ENCODE measurements at places on chromosomes 4 and X.

GRCh38 chr4:173652283-173652931 lies 122.4 kb upstream of the HAND2 start:
- DNase-seq, result no peak

GRCh38 chrX:17377091-17377717 lies 2.2 kb downstream of the NHS start:
- no peak for DNase-seq

GRCh38 chr4:183934761-183935160 lies 29.7 kb downstream of the STOX2 start:
- DNase-seq, result no peak

DNA sequence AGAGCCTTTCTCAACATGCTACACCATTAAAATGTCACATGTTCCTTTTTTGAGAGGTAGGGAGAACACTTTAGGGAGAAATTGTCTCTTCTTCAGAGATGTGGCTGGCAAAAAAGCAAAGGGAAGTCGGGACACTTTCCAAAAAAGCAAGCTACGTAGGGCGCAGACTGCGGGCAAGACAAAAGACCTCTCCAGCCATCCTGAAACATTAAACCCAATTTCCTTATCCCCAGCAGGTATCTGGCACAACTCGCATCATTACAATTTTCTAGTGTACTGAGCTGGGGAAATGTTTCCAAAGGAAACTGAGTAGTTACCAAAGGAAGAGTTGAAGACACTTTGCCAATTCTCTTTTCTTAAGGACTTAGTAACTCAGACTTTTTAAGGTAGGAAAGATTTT lies 116.0 kb downstream of the PACRGL start:
- DNase-seq, result no peak

DNA sequence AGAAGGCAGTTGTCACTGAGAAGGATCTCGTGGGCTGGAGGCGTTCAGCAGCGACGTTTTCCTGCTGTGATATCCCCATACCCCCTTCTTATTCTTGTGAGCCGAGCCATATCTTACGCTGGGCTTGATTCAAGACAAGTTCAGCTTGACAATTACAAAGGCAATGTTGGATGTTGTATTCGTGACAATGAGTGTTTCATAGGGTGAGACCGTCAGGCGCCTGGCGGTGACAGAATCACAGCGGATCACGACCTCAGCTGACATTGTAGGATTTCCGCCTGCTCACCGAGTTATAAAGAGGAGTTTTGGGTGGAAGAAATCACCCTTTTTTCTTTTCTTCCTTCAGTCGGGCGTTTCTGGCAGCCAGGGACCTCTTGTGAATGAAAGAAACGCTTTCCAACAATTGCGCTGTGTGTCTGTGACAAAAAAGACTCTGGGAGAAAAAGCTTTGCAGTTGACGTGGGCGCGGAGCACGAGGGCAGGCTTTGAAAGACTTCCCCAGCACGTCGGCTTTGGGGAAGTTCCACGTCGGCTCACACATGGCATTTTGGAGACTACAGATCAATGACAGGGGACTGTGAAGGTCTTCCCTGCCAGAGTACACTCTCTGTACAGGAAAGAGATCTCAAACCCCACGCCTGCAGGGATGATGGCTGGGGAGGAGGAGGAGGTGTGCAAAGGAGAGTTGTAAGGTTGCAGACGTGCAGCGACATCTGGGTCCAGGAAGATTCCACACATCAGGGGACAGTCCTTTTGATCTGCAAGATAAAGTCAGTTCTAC lies 135.4 kb downstream of the CRLF2 start:
- no peak for DNase-seq

GRCh38 chrX:132757066-132757623 lies 201.3 kb downstream of the HS6ST2 start:
- DNase-seq, result no peak

DNA sequence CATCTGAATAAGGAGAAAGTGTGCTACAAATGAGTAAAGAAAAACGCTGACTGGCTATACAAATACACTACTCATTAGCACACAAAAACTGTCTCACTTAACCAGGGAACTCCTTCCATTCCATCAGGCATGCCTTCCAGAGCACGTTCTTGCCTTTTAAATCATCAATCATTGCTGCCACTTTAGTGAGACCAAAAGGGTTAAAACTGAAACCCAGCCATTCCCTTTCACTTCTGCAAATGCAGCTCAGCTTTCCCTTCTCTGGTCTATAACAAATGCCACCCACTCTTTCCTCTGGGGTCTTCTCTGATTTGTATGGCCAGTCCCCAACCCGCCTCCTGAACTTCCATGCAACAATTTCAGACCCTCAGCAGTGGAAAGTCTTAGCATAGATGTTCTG lies 231.5 kb downstream of the TRIML1 start:
- no peak for DNase-seq
